ENCODE measurements at places on chromosomes 4 and X. TPM values are rescaled to one million over a fixed set of nuclear protein-coding genes. Genes with fewer than 3 reads are reported as not detected.

GRCh38 chr4:151443247-151443646, 34.3 kb downstream of the FHIP1A start:
- H3K27ac ChIP-seq: no peak overlapping the region
- H3K4me3 ChIP-seq: no peak overlapping the region
- H3K27me3 ChIP-seq: no peaks in the 10 kb centered on the region
- H3K36me3 ChIP-seq: no peaks in the 10 kb centered on the region
- H3K4me1 ChIP-seq: no peaks in the 10 kb centered on the region

GRCh38 chr4:6565691-6566390, 9.1 kb upstream of the MAN2B2 start:
- no peak overlapping the region for H3K4me3 ChIP-seq
- peaks cover 30% of the 10 kb centered on the region for H3K27me3 ChIP-seq
- H3K36me3 ChIP-seq: no peaks in the 10 kb centered on the region
- no peak overlapping the region for H3K27ac ChIP-seq
- H3K4me1 ChIP-seq: peaks cover 19% of the 10 kb centered on the region

- DNase-seq: no peak
- no peaks in the 10 kb centered on the region for H3K4me1 ChIP-seq
- H3K4me3 ChIP-seq: no peak overlapping the region
Observed at GRCh38 chrX:14616836-14617235, 87.5 kb downstream of the GLRA2 start.

GRCh38 chr4:152072001-152072485, 311.2 kb upstream of the GATB start:
- no peak overlapping the region for H3K4me3 ChIP-seq
- H3K4me1 ChIP-seq: peaks cover 10% of the 10 kb centered on the region
- H3K36me3 ChIP-seq: no peaks in the 10 kb centered on the region
- DNase-seq: peak; percentile 3

Gene ADGRG4
- total RNA-seq: not detected

Gene SMAD1
- total RNA-seq: 25.7 TPM

DNA sequence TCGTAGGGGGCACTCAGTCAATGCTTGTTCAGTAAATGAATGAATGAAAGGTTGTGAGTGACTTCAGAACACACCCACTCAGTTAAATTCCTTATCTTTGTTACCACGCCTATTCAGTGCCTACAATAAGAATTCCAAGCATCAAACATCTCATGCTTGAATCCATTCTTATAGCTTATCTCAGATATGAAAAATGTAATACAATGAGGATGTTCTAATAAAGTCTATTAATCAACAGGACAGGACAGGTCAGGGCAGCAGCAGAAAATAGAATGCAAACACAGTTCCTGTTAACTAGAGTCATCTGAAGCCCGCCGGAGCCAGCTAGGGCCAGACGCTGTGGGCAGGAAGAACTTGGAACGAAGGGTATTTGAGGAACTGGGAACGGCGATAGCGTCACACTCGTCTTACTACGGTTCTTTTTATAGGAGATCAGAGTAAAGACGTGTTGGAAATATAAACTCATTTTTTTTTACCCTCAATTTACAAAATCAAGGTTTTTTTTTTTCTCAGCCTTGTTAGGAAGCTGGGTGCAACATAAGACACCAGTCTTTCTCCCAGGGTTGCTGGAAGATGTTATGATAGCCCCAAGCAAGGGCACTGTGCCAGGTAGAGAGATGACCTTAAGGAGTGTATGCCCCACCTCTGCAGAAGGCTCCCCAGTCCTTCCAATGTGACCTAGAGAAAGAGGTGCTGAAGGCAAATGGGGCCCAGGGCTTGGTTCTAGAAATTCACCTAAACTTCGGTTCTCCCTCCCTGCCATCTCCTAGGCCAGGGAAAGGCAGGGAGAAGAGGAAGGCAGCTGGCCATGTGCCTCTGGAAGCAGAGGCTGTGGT, 48.3 kb downstream of the SEL1L3 start:
- H3K27ac ChIP-seq: peak overlapping the region; percentile 9
- H3K27me3 ChIP-seq: no peaks in the 10 kb centered on the region
- no peak for DNase-seq
- H3K4me1 ChIP-seq: no peaks in the 10 kb centered on the region
- peaks cover 45% of the 10 kb centered on the region for H3K36me3 ChIP-seq
- H3K4me3 ChIP-seq: no peak overlapping the region

DNA sequence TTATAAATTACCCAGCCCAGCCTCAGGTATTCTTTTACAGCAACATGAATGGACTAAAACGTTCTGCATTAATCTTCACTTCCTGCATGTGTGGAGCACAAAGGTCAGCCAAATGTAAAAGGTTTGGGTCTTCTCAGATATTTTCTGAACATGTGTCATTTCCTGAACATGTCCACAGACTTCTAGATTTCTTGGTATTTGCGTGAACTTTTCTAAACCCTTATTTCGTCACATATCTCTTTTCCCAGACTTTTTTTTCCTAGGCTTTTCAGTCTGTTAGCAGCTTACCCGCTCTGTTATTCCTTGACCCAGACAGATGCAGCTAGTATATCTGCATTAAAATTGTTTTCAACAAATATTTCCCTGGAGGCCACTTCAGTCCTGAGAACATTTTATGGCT, 57.3 kb upstream of the USP51 start:
- H3K27ac ChIP-seq: no peak overlapping the region
- H3K27me3 ChIP-seq: no peaks in the 10 kb centered on the region
- H3K36me3 ChIP-seq: no peaks in the 10 kb centered on the region
- DNase-seq: no peak
- no peak overlapping the region for H3K4me3 ChIP-seq
- H3K4me1 ChIP-seq: no peaks in the 10 kb centered on the region

Gene WDR13
- 185 TPM for total RNA-seq

- no peak overlapping the region for H3K27ac ChIP-seq
- H3K27me3 ChIP-seq: no peaks in the 10 kb centered on the region
- no peaks in the 10 kb centered on the region for H3K36me3 ChIP-seq
- H3K4me3 ChIP-seq: no peak overlapping the region
Observed at GRCh38 chr4:187632260-187632995, 363.1 kb upstream of the ZFP42 start.

Gene CXorf51B
- total RNA-seq: not detected

Gene VEGFD
- 19.9 TPM for total RNA-seq

DNA sequence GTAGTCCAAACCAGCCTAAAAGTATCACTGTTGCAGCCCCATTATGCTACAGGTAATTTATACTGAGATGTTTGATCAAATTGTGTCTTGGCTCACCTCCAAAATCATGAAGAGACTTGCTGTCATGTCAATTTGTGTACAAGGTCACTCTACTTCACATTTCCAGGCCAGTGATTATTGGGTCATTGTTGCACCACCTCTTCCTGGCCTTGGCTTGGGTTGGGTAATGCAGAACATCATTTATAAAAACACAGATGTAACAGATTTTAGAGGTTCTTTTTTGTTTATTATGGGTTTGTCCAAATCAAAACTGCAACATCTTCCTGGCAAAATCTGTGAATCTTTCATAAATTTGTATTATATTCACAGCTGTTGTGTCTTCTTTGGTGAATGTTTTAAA, 459.5 kb downstream of the ANKRD50 start:
- no peaks in the 10 kb centered on the region for H3K27me3 ChIP-seq
- no peak overlapping the region for H3K4me3 ChIP-seq
- no peak for DNase-seq
- no peaks in the 10 kb centered on the region for H3K4me1 ChIP-seq

DNA sequence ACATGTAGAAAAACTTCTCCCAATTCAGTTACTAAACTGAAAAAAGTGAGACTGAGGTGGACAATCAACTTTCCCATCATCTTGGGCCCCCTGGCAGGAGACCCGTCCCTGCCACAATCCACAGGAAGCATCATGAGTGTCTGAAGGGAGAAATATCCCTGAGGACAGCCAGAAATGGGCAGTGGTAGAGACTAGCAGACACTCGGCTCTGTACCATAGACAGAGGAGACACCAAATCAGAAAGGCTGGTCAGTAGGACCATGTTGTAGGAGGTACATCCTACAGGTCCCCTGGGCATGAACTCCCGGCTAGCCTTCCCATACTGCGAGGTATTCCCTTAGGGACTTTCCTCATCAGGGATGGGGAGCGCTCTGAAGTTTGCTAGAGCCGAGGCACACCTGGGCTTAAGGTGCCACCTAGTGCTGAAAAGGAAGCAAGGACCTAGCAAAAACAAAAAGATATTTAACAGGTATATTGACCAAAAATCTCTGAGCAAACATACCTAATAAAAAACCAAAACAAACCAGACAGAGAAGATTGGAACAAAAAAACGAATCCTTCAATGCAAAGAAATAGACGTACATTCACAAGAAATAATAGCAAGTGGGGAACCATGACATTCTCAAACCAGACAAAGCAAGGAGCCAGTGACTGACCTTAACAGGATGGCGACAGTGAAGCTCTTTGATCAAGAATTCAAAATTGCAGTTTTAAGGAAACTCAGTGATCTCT, 55.6 kb downstream of the HAUS3 start:
- H3K27me3 ChIP-seq: no peaks in the 10 kb centered on the region
- H3K4me3 ChIP-seq: no peak overlapping the region
- H3K36me3 ChIP-seq: no peaks in the 10 kb centered on the region
- H3K4me1 ChIP-seq: no peaks in the 10 kb centered on the region
- H3K27ac ChIP-seq: no peak overlapping the region
- DNase-seq: peak; percentile 41

Gene SCML2
- 0.15 TPM for total RNA-seq

DNA sequence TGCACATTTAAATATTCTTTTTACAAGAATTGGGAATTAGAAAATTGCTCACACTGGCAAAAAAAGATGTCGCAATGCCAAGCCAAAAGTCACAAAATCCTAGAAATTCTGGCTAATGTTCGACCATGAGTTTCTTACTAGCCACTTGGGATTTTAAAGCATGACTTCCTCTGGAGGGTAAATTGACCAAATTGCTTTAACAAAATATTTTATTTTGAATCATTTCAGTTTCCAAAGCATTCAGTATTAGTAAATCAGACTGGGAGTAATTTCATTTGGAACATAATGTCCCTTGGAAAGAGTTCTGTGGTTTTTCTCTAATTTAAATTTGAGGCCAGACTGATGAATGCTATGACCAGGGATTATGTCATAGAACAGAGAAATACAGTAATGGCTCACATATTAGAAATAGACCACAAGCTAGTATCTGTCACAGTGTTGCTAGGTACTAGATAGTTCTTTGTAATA, 7.6 kb upstream of the CXCL5 start:
- H3K4me3 ChIP-seq: no peak overlapping the region
- H3K27me3 ChIP-seq: no peaks in the 10 kb centered on the region
- H3K36me3 ChIP-seq: no peaks in the 10 kb centered on the region

GRCh38 chr4:11105715-11106114, 323.0 kb downstream of the HS3ST1 start:
- no peaks in the 10 kb centered on the region for H3K27me3 ChIP-seq
- H3K4me1 ChIP-seq: no peaks in the 10 kb centered on the region
- DNase-seq: no peak
- H3K4me3 ChIP-seq: no peak overlapping the region

GRCh38 chr4:73619346-73619745, 890 bp downstream of the RASSF6 start:
- H3K36me3 ChIP-seq: no peaks in the 10 kb centered on the region
- H3K27ac ChIP-seq: no peak overlapping the region
- H3K27me3 ChIP-seq: no peaks in the 10 kb centered on the region

- H3K4me1 ChIP-seq: no peaks in the 10 kb centered on the region
- no peaks in the 10 kb centered on the region for H3K36me3 ChIP-seq
- no peak overlapping the region for H3K4me3 ChIP-seq
- no peaks in the 10 kb centered on the region for H3K27me3 ChIP-seq
Observed at GRCh38 chr4:174437749-174438148, 84.5 kb downstream of the HPGD start.

Gene C4orf51
- not detected for total RNA-seq

Gene USO1
- total RNA-seq: 56.2 TPM

DNA sequence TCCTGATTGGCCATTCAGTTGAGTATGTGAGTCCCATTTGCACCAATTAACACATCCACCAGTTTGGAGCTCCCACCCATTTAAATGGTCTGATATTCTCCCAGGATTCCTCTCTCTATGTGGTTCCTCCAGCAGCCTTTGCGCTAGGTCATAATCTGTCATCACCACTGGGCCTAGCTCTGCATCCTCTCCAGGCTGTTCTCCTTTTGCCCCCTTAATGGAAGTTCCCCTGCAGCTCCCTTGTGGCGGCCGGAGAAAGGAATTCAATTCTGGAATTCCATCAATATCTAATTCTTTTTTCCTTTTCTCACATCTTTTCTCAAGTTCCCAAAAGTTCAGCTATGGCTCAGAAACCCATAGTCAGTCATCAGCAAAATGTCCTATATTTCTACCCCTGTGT, 2184.4 kb upstream of the AGA start:
- no peaks in the 10 kb centered on the region for H3K36me3 ChIP-seq
- no peaks in the 10 kb centered on the region for H3K4me1 ChIP-seq
- H3K4me3 ChIP-seq: no peak overlapping the region
- H3K27ac ChIP-seq: no peak overlapping the region
- no peaks in the 10 kb centered on the region for H3K27me3 ChIP-seq
- no peak for DNase-seq

Gene SOWAHD
- total RNA-seq: 4.2 TPM

Gene ATP2B3
- 0.20 TPM for total RNA-seq

Gene AMBN
- total RNA-seq: not detected

Gene MTNR1A
- not detected for total RNA-seq

Gene KIF4A
- total RNA-seq: 1.1 TPM

DNA sequence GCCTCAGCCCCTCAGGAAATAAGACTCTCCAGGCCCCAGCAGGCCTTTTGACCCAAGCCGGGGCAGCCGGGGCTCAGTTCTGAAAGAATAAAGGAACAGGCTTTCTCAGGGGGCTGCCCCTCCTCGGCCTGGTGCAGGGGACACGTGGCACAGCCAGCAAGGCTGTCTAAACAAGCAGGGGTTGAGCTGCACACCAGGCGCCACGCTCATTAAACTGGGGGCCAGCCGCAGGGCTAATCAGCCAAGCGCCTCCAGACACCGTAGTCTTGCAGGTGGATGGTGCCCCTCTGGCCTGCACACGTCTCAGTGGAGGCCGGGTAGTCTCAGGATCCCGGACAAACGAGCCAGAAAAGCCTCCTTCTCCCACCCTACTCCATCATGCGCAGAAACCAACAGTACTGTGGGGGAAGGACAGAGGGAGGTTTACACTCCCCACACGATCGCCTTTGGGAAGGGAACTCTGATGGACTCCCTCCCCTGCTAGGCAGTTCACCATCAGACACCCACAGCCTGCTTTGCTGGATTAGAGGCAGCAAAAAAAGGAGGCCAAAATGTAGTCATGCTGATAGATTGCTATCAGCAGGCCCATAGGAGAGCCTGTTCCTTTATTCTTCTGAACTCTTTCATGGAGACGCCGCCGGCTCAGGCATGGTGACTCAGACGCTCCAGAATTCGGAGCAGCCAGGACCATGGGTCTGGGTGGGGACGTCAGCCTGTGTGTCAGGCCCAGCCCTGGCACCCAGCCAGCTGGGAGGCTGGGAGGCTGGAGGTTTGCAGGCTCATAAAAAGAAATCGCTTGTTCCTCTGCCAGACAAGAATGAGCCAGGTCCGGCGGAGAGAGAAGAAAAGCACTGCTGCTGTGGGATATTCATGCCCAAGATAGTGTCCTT, 342.4 kb downstream of the BCOR start:
- H3K27me3 ChIP-seq: no peaks in the 10 kb centered on the region
- DNase-seq: peak; percentile 87
- H3K4me3 ChIP-seq: no peak overlapping the region
- H3K36me3 ChIP-seq: no peaks in the 10 kb centered on the region
- no peak overlapping the region for H3K27ac ChIP-seq

Gene CYP2U1
- total RNA-seq: 3.6 TPM

Gene GLA
- 18.9 TPM for total RNA-seq

Gene TCP11X2
- not detected for total RNA-seq

GRCh38 chrX:35507701-35508100, 290.4 kb upstream of the MAGEB16 start:
- no peak overlapping the region for H3K4me3 ChIP-seq
- no peaks in the 10 kb centered on the region for H3K27me3 ChIP-seq
- H3K27ac ChIP-seq: no peak overlapping the region
- no peak for DNase-seq
- no peaks in the 10 kb centered on the region for H3K4me1 ChIP-seq
